ENCODE measurements at places on chromosomes 16 and 17. TPM values are rescaled to one million over a fixed set of nuclear protein-coding genes. Genes with fewer than 3 reads are reported as not detected.

GRCh38 chr16:10181196-10182162 lies 749 bp downstream of the GRIN2A start:
- peak; percentile 84 for DNase-seq
- no peaks in the 10 kb centered on the region for H3K36me3 ChIP-seq
- H3K4me3 ChIP-seq: peak overlapping the region; percentile 22

- no peaks in the 10 kb centered on the region for H3K36me3 ChIP-seq
- no peak overlapping the region for H3K4me3 ChIP-seq
- no peak overlapping the region for H3K27ac ChIP-seq
- H3K27me3 ChIP-seq: no peaks in the 10 kb centered on the region
Observed at GRCh38 chr16:77780378-77780837, 8.0 kb upstream of the VAT1L start.

The KRTAP17-1 gene
- not detected for polyA plus RNA-seq

DNA sequence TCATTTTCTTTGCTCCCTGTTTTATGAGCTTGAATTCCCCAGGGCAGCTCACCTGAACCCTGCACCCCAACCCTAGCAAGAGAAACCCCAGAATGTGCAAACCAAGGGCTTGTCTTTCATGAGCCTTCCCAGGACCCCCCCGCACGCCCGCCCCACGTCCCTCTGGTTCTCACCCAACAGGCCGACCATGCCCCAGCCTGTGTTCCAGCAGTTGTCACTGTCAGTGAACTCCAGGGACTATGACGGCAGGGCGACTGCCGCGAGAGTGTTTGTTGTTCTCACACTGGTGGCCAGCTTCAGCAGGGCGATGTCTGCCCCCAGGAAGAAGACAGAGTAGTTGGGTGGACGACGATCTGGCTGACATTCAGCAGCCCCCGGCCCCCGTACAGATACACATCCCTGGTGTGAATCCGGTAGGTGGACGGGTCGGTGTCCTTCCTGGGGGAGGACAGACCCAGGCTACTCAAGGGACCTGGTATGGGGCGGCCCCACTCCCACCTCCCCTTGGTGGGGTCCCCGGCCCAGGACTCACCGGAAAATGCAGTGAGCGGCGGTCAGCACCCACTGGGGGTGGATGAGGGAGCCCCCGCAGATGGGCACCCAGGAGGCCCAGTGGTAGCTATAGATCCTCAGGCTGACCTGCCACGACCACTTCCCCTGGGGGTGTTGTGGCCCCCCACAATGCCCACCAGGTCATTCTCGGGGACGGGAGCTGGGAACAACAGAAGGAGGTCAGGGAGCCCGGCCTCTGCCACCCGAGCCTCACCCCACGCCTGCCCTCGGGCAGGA lies 20.1 kb downstream of the TPSD1 start:
- no peaks in the 10 kb centered on the region for H3K4me1 ChIP-seq
- H3K36me3 ChIP-seq: no peaks in the 10 kb centered on the region
- no peak overlapping the region for H3K4me3 ChIP-seq
- H3K27ac ChIP-seq: no peak overlapping the region

GRCh38 chr17:78839762-78840529 lies 668 bp downstream of the USP36 start:
- no peak for DNase-seq
- H3K27ac ChIP-seq: peak overlapping the region; percentile 100
- peaks cover 32% of the 10 kb centered on the region for H3K36me3 ChIP-seq
- H3K4me1 ChIP-seq: peaks cover 25% of the 10 kb centered on the region

GRCh38 chr16:56353054-56353921 lies 72.1 kb downstream of the AMFR start:
- H3K4me1 ChIP-seq: peaks cover 9% of the 10 kb centered on the region
- DNase-seq: peak; percentile 59
- H3K4me3 ChIP-seq: no peak overlapping the region
- no peaks in the 10 kb centered on the region for H3K36me3 ChIP-seq
- no peaks in the 10 kb centered on the region for H3K27me3 ChIP-seq

GRCh38 chr17:68377771-68378267 lies 79.5 kb downstream of the WIPI1 start:
- H3K4me3 ChIP-seq: peak overlapping the region; percentile 9
- DNase-seq: no peak
- H3K4me1 ChIP-seq: peaks cover 33% of the 10 kb centered on the region
- no peaks in the 10 kb centered on the region for H3K36me3 ChIP-seq

DNA sequence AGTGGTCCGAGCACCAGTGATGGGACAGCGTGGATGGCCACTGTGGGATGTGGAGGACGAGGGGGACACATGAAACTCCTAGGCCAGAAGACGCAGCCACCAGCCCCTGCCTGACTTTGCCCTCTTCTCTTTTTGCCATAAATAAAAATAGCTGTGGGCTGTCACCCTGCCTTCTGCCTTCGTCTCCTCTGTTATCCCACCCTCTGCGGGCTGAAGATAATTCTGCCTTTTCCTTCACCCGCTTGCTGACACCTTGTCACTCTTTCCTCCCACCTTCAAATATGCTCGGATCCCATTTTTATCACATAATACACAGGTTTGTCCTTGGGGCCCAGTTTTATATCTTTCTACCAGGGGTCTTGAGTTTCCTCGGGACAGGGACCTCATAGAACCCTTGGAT lies 87.6 kb upstream of the CIBAR2 start:
- H3K27me3 ChIP-seq: no peaks in the 10 kb centered on the region
- DNase-seq: no peak
- no peak overlapping the region for H3K27ac ChIP-seq
- H3K4me1 ChIP-seq: peaks cover 86% of the 10 kb centered on the region
- H3K4me3 ChIP-seq: no peak overlapping the region

DNA sequence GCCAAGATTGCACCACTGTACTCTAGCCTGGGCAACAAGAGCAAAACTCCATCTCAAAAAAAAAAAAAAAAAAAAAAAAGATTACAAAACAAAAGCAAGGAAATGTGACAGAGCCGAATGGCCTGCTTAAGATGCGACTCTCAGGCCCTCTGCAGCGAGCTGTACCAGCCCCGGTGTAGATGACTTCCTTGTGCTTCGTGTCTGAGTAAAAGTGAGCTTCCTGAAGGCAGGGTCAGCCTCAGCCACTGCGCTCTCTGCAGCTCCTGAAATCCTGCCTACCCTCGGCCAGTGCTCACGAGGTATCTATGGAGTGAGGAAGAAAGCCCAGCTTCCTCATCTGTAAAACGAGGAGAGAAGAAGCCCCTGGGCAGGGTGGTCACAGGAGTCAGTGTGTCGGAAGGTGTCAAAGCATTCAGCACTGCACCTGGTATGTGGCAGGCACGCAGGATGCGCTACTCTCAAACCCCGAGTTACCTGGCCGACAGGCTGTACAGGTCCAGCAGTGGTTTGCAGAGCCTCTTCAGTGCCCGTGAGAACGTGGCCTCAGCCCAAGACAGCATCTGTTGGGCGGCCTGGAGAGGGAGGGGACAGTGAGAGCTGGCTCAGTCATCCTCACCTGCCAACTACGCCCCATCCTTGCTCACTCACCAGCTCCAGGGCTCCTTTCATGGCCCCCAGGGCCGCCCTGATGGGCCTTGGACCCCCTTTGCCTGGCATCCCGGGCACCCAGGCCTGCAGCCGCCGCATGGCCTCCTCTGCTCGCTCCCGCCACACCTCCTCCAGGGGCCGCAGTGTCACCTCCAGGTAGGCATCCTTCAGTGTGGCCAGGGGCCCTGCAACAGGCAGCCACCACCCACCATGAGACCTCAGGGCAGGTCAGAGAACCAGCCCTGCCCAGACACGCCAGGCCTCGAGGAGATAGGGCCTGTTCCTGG lies 44.6 kb downstream of the RMI2 start:
- H3K4me1 ChIP-seq: peaks cover 11% of the 10 kb centered on the region
- peaks cover 7% of the 10 kb centered on the region for H3K27me3 ChIP-seq
- H3K4me3 ChIP-seq: no peak overlapping the region
- peak; percentile 64 for DNase-seq

The ZNF23 gene
- 11.3 TPM for polyA plus RNA-seq

The COX6A2 gene
- polyA plus RNA-seq: 0.80 TPM

DNA sequence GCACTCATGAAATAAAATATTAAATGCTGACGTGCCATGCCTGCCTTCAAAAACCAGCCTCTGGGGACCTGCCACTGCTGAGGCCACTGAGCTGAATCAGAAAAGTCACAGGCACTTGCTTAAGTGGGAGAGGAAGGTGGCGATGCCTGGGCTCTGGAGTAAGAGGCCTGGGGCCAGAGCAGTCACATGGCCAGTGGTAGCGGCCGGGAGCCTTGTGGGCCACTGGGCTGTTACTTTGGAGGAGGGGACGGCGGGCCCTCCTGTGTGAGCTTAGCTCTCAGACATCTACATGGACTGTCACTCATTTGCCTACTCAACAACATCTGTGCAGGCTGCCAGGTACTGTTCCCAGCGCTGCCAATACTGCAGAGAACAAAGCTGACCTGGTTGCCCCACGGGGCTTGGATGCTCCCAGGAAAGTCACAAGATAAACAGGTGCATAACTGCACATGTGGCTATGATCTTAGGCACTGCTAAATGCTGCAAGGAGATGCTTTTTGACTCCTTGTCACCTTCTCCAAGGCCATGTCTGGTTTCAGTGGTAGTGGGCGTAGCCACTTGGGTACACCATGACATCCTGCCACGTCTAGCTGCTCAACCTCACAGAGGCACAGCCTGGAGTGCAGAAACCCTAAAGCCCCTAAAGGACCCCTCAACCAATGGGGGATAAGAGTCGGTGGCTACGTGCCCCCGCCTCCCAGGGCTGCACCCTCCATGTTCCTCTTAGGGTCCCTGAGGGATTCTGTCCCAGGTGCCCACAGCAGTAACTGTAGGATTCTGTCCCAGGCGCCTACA lies 11.6 kb downstream of the COTL1 start:
- no peaks in the 10 kb centered on the region for H3K27me3 ChIP-seq
- H3K4me3 ChIP-seq: no peak overlapping the region
- peak overlapping the region; percentile 49 for H3K27ac ChIP-seq
- H3K4me1 ChIP-seq: peaks cover 99% of the 10 kb centered on the region

The ZNF597 gene
- 0.78 TPM for polyA plus RNA-seq

GRCh38 chr17:39251997-39252396 lies 26.3 kb upstream of the STAC2 start:
- H3K27me3 ChIP-seq: no peaks in the 10 kb centered on the region
- no peaks in the 10 kb centered on the region for H3K4me1 ChIP-seq
- no peak for DNase-seq
- no peaks in the 10 kb centered on the region for H3K36me3 ChIP-seq
- H3K4me3 ChIP-seq: no peak overlapping the region
- no peak overlapping the region for H3K27ac ChIP-seq

The AOC3 gene
- polyA plus RNA-seq: 7.1 TPM

The TP53TG3C gene
- not detected for polyA plus RNA-seq

DNA sequence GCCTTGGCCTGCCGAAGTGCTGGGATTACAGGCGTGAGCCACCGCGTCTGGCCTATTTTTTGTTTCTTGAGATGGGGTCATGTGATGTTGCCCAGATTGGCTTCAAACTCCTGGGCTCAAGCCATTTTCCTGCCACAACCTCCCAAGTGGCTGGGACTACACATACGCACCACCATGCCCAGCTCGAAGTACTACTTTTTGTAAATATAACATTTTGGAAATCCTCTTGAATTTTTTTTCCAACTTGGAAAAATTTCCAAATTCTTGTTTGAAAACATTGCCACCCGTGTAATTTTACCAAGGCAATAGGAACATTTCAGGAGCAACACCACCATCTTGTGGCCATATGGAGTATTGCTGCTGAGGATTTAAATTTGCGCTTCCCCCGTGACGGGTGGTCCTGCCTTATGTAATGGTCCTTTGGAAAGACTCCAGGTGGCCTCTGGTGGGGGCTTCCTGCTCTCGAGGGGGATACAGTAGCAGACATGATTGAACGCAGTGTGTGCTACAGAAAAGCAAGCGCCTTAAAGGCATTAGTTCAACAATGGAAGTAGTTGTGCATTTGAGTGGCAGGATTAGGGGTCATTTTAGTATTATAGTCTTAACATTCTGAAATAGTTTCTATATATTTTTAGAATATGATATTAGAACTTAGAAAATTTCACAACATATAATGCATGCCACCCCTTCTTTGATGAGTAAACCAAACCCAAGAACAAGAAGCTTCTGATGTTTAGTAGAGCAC lies 8.0 kb downstream of the FLYWCH1 start:
- peak overlapping the region; percentile 39 for H3K27ac ChIP-seq
- no peak for DNase-seq
- peaks cover 23% of the 10 kb centered on the region for H3K4me1 ChIP-seq
- no peak overlapping the region for H3K4me3 ChIP-seq

The WNT9B gene
- polyA plus RNA-seq: 0.11 TPM

DNA sequence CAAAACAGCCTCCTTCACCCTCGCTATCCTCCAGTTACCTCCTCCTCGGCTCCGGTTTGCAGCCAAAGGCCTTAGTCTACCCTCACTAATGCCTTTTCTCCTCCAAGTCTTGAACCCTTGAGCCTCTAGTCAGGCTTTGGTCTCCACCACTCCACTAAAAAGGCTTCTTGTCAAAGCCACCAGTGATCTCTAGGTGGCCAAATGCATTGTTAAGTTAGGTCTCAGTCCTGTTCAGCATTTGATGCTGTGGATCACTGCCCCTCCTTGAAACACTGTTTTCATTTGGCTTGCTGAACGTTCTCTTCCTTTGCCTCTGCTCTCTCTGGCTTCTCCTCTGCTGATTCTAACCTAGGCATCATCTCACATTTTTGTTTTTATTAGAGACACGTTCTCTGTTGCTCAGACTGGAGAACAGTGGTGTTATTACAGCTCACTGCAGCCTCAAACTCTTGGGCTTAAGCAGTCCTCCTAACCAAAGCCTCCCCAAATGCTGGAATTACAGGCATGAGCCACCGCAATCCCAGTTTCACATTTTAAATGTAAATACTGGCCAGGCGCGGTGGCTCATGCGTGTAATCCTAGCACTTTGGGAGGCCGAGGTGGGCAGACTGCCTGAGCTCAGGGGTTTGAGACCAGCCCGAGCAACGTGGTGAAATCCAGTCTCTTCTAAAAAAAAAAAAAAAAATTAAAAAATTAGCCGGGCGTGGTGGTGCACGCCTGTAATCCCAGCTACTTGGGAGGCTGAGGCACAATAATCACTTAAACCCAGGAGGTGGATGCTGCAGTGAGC lies 1.1 kb downstream of the SGF29 start:
- peaks cover 45% of the 10 kb centered on the region for H3K4me1 ChIP-seq
- no peaks in the 10 kb centered on the region for H3K36me3 ChIP-seq
- DNase-seq: peak; percentile 77
- H3K27me3 ChIP-seq: no peaks in the 10 kb centered on the region
- peak overlapping the region; percentile 57 for H3K4me3 ChIP-seq

- no peak overlapping the region for H3K4me3 ChIP-seq
- H3K36me3 ChIP-seq: peaks cover 17% of the 10 kb centered on the region
- DNase-seq: no peak
- H3K27ac ChIP-seq: no peak overlapping the region
Observed at GRCh38 chr17:58081646-58082340, 1.4 kb upstream of the DYNLL2 start.

DNA sequence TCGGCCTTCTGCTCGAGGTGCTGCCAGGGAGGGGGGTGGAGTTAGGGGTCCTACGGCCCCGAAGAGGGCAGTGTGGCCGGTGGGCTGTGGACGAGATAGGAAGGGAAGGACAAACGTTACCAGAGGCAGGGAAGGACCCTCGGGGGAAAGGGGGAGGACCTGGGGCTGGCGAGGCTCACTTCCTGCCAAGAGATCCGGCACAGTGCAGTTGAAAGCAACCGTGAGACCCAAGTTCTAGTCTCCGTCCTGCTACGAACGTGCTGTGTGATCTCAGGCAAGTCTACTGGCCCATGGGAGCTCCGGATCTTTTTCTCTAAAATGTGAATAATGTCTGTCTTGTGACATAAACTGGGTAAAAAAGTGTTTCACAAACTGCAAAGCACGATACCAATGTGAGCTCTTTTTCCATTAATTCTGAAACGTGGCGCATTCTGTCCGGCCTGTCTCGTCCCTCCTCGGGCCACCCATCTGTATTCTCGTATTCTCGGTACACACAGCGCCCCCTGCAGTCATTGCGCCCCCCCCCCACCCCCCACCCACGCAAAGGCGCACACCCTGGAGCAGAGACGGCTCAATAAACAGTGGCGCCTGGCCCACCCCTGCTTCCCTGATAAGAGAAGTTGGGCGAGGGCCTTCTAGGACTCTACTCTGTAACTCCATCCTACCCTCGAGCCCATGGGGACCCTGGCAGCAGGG lies 8.8 kb downstream of the CYGB start:
- DNase-seq: peak; percentile 84
- H3K27ac ChIP-seq: peak overlapping the region; percentile 92
- no peaks in the 10 kb centered on the region for H3K36me3 ChIP-seq
- peak overlapping the region; percentile 26 for H3K4me3 ChIP-seq

Measured in spleen (tissue), 13 donors.